ENCODE measurements at places on chromosomes 13 and 19.

DNA sequence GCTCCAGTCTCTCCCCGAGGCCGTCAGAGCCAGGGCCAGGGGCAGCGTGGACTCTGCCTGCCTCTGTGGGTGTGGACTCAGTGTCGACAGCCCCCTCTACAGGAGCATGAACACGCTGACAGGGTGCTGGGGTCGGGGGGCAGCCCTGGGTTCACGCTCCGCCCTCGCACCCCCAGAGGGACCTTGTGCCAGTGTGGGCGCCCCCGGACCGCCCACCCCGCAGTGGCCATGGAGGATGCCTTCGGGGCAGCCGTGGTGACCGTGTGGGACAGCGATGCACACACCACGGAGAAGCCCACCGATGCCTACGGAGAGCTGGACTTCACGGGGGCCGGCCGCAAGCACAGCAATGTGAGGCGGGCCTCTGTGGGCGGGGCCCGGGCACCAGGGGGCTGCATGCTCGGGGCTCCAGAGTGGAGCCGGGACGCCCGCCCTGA lies 8.3 kb downstream of the TRPM4 start:
- DNase-seq: no peak

GRCh38 chr19:2475018-2475701 lies 767 bp upstream of the GADD45B start:
- DNase-seq: peak; percentile 68

- DNase-seq: no peak
Measured at GRCh38 chr19:6252066-6252465, 27.7 kb downstream of the MLLT1 start.

DNA sequence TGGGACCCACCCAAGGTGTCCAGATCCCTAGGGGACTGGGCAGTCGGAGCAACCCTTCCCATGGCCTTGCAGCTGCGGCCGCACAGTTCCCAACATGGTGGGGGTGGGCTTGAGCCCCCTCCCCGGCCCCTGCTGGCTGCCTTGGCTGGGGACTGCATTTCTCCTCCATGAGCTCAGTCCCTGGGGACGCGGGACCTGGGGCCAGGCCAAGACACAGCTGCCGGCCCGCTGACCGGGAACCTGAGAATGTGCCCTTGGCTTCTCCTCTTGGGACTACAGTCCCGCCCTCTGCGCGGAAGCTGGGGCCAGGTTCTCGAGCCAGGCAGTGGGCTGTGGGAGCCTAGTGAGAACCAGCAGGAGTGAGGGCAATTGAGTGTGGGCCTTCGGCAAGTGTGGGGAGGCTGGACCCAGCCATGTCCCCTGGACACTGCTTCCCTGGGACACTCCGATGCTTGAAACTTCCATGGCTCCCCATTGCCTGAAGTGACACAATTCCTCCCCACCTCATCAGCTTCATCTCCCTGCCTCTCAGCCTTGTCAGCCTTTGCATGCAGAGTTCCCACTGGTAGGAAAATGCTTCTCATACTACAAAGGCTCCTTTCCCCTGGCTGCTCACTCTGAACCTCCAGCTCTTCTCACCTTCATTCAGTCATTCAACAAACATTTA lies 13.1 kb upstream of the NOTCH3 start:
- no peak for DNase-seq

GRCh38 chr19:54469496-54469934 lies 3.6 kb downstream of the CDC42EP5 start:
- DNase-seq: no peak

GRCh38 chr19:47637550-47637949 lies 28.6 kb downstream of the BICRA start:
- no peak for DNase-seq

GRCh38 chr13:36848199-36848982 lies 29.4 kb downstream of the RFXAP start:
- DNase-seq: no peak

DNA sequence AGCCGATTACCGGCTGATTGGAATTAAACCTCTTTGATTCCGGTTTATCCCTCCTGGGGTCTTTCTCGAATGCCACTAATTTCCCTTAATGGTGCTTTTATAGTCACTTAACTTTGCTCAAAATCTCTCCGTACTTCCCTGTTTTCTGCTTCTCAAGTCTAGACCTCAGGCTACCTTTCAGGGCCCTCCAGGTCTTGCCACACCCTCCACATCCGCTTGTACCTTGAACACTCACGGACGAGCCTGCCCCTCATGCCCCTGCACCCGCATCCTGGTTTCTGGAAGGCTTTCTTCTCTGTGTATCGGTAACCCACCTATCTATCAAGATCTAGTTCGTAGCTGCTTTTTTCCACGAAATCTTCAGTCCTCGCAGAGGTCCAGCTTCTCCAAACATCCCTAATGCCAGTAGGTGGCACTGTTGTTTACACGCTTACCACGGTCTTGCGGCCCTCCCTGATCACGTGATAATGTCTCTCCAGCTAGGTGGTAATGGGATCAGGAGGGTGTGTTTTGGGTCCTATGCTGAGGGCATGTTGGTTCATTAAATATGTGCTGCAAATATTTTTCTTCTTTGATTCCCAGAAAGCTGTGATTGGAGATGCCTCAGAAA lies 13.8 kb downstream of the ATP12A start:
- peak; percentile 69 for DNase-seq

DNA sequence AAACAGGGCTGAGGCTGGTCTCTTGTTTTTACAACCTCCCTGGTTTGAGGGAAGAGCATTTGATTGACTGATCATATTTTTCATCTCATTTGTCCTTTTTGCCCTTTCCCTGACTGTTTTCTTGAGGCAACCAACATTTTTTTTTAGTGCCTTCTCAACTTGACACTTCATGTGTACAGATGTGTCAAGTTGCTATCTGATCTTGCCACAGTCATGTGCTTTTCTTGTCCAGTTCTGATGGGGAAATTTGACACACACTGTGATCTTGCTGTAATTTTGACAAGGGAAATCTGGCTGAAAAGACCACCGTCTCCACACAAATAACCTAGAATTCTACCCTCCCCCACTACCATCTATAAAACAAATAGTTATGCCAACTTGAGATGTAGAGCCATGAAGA lies 329.6 kb downstream of the KCTD12 start:
- DNase-seq: no peak

DNA sequence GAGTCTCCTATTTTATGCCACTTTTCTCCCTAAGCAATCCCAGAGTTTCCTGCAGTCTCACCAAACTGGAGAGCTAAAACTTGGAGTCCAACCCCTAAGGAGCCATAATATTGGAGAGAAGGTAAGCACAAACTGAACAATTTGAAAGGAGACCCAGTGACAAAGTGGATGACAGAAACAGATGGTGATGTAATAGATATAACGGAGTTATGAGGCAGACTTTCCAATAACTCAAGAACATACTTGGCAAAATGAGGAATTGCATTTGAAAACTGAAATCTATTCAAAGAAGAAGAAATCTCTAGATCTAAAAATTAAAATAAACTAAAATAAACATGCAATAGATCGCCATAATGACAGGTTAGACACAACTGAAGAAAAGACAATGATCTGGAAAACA lies 200.9 kb upstream of the MIR17HG start:
- no peak for DNase-seq

- no peak for DNase-seq
Measured at GRCh38 chr19:45293682-45294081, 29.0 kb downstream of the CKM start.

DNA sequence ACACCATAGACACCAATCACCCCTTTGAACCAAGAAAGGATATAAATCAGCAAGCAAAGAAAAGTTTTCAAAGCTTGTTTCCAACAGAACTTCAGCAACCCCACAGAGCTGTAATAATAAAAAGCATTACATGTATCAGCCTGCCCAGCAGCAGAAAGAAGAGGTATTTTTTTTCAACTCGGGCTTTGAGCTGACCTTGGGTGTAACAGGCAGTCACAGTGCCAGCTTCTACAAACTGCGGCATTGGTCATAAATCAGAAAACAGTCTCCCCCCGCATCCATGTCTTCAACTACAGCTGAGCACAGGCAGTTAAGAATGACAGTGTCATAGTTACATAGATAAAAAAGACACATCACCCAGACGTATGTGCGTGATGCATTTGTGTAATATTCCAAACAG lies 671.0 kb upstream of the SLITRK1 start:
- no peak for DNase-seq

DNA sequence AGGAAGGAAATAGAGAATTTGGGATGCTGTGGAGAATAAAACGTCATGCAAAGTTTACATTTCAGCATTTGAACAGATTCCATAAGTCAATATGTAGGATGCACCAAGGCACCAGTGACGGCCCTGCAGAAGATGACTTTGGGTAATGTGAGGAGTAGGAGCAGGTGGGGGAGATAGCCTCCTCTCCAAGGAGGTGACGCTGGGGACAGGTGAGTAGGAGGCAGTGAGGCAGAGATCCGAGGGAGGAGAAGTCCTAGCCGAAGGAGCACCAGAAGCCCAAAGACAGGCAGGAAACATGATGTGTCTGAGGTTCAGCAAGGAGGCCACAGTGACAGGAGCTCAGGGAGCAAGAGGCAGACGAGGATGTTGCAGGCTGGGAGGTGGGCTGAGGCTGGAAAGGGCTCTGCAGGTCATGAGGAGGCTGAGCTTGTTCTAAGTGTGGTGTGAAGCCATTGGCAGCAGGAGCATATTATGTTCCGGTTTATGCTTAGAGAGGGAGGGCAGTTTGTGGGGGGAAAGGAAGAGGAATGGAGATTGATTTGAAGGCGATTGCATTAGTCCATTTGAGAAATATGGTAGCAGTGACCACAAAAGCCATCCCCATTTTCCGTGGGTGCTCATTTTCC lies 55.7 kb upstream of the C1QTNF9 start:
- DNase-seq: no peak

DNA sequence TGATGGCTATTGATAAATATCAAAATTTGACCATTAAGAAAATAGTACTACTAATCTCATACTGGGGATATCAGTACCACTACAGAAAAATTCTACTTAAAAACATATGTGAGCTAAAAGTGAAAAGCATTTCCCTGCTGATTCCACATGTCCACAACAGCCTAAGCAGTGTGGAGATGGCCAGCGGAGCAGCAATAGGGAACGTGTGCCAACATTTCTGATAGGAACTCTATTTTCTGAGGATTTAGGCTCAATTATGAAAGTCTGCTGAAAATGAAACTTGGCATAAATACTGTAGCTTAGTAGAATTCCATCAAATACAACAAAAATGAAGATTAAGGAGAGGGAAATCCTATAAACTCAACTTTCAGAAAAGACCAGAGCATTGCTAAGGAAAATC lies 311.6 kb downstream of the ENOX1 start:
- DNase-seq: no peak

DNA sequence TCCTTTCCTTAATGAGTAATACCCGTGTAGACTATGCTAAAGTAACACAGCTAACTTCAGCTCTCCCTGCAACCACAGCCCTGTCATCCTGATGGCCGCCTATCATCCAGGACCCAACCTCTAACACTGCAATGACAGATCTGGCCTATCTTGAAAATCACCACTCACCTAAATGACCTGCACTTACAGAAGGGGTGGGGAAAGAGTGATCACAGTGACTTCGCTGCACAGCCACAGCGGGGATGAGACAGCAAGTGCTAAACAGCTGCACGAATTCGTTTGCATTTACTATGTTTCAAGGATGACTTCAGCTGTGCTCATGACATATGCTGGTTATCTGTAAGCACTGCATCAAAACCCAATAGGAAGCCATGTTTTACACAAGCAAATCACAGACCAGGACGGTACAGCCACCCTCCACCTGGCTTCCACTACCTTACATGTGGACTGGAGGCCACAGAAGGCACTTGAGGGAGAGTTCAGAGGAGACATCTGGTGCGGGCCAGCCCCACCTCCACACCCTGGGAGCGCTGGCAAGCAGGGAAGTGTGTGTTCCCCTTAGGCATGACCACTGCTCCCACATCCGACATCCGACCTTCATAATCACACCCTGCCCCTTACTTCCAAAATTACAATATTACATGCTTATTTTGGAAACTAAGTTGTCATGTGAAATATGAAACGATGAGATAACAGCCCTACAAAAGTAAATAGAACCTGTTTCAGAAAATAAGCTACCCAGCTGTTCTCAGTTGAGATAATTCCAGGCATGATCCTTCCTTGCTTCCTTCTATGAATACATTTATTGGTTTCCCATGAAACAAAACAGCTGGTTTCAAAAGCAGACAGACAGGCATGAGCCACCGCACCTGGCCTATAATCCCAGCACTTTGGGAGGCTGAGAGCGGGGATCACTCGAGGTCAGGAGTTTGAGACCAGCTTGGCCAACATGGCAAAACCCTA lies 95.7 kb downstream of the STK24 start:
- DNase-seq: no peak

- DNase-seq: no peak
Measured at GRCh38 chr13:96581741-96582140, 412.5 kb downstream of the OXGR1 start.

DNA sequence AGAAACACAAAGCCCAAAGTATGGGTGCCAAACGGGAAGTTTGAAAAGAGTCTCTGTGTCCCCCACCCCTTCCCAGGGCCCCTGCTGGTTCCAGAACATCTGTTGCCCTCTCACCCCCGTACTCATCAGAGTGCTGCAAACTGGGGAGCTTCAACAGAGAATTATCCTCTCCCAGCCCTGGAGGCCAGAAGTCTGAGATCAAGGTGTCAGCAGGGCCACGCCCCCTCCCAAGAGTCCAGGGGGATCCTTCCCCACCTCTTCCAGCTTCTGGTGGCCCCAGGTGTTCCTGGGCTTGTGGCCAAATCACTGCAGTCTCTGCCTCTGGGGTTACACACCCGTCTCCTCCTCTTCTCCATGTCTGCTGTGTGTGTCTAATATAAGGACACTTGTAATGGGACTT lies 183.4 kb downstream of the PTPRS start:
- no peak for DNase-seq

DNA sequence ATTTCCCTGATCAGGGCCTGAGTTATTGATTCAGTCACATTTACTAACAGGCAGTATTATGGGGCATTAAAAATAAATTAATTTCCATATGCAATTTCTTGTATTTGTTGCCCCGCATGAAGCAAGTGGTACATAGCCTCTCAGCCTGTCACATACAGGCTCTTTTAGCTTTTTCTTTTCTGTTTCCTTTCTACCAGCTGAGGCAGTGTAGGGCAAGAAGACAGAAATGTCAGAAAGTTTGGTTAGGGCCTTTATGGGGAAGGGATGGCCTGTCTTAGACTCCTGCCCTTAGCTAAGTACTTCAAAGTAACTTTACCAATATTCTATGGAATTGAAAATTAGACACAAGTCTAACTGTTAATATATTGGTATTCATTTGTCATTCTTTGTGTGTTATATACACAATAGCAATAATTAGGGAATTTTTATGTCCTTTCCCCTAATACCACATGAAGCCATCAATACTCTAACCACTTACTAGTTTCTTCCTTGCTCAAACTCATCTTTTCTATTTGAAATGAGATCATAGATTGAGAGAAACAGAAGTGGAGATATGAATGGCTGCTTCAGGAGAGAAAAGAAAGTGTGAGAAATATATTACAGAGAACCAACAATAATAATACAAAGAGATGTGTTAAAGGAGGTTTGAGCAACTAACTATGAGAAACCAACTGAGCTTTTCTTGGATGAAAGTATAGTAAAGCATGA lies 669.6 kb downstream of the PCDH17 start:
- no peak for DNase-seq

DNA sequence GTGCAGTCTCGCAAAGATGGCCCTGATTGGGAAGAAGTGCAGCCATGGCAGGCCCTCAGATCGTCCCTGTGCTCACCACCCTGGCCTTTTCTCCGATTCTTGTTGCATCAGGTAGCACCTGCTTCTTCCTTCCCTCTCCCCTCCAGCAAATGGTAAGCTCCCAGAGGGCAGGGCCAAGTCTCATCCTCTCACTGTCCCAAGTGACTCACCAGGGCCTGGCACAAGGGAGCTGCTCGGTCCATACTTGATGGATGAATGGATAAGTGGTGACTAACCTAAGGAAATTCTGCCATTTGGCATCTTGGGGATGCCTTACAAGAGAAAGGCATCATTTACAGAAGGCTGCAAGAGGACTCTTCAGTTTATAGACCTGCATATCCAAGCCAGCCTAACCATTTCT lies 84.9 kb downstream of the ZIC5 start:
- DNase-seq: no peak

All from T47D (cell line).